ENCODE measurements at places on chromosomes 7 and 10. TPM values are rescaled to one million over a fixed set of nuclear protein-coding genes. Genes with fewer than 3 reads are reported as not detected.

- H3K27me3 ChIP-seq, result no peaks in the 10 kb centered on the region
- H3K4me3 ChIP-seq, result no peak overlapping the region
- H3K4me1 ChIP-seq, result peaks cover 2% of the 10 kb centered on the region
Measured at GRCh38 chr10:12235116-12235694, 39.2 kb downstream of the CDC123 start.

DNA sequence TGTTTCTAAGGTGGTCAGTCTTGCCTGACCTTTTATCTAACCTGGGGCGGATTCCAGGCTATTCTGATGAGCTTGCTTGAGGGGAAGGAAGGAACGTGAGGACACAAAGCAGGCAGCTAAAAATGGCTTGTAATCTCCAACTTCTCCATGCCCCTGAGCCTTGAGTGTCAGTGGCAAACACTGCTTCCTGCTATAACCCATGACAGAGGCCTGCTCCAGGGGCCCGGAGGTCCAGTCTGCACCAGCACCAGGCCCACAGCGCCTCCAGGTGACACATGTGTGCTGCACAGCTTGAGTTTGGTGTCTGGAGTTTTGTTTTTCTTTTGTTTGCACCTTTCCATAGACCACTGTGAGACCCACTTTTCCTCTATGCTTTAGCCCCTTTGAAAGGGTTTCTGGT, 207.9 kb downstream of the PAXIP1 start:
- DNase-seq, result no peak
- H3K27me3 ChIP-seq, result peaks cover 28% of the 10 kb centered on the region
- H3K4me1 ChIP-seq, result no peaks in the 10 kb centered on the region
- H3K4me3 ChIP-seq, result no peak overlapping the region
- no peaks in the 10 kb centered on the region for H3K36me3 ChIP-seq

DNA sequence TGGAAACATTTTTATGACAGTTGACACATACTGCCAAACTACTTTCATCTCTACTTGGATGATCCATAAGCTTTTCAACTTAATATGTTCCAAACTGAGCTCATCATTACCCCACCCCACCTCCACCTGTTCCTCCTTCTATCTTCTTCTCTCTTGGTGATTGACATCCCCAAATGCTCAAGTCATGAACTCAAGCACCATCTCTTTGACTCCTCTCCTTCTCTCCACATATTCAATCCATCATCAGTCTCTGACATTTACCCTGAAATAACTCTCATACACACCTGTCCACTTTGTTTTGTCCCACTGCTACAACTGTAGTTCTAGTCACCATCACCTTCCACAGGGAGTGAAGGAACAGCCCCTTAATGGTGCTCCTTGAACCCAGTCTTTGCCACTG, 43.3 kb downstream of the SGCE start:
- no peak for DNase-seq
- H3K4me1 ChIP-seq, result no peaks in the 10 kb centered on the region
- no peaks in the 10 kb centered on the region for H3K36me3 ChIP-seq

- H3K27me3 ChIP-seq, result peaks cover 11% of the 10 kb centered on the region
- no peak overlapping the region for H3K27ac ChIP-seq
- H3K36me3 ChIP-seq, result no peaks in the 10 kb centered on the region
- no peaks in the 10 kb centered on the region for H3K4me1 ChIP-seq
Measured at GRCh38 chr10:13685885-13686284, 99.1 kb downstream of the PRPF18 start.

GDF10 gene
- total RNA-seq, result 4.1 TPM

GRCh38 chr10:17199351-17199804, 2.1 kb downstream of the TRDMT1 start:
- peaks cover 14% of the 10 kb centered on the region for H3K36me3 ChIP-seq
- DNase-seq, result no peak
- no peak overlapping the region for H3K27ac ChIP-seq
- H3K27me3 ChIP-seq, result no peaks in the 10 kb centered on the region

WAC gene
- total RNA-seq, result 123 TPM

DNA sequence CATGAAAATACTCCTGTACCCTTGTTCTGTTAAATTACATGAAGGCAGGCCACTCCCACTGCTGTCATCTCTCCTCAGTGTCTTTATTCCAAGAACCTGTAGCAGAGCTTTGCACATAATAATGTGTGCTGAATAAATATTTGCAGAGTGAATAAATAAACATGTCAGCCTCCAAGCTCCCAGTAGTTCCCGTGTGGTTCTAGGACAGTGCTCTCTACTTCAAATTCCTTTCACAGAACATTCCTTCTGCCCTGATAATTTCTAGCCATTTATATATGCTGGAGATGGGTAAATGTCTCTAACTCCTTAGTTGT, 20.3 kb upstream of the HYAL4 start:
- H3K27ac ChIP-seq, result peak overlapping the region; percentile 82
- H3K27me3 ChIP-seq, result peaks cover 21% of the 10 kb centered on the region
- H3K4me3 ChIP-seq, result no peak overlapping the region
- H3K4me1 ChIP-seq, result peaks cover 25% of the 10 kb centered on the region
- DNase-seq, result no peak

DNA sequence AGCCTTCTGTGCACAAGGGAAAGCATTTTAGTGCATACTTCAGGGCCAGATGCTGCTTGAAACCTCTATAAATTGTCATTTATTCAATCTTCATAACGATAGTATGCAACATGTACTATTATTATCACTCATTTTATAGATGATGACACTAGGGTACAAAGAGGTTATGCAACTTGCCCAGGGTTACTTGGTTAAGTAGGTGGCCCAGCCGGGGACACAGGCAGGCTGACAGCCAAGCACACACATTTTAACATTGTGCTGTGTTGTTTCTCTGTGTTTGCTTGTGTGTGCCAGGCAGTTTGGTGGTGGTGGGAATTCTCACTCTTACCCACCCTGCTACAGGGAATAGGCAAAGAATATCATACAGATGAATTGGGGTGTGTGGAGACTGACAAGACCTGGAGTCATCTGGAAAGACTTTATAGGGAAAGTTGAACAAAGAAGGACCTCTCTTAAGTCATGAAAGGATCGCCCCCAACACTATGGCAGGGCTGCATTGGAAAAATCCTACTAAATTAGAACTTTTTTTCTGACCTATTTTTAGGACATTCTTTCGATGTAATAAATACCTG, 98.9 kb downstream of the MKX start:
- H3K27ac ChIP-seq, result no peak overlapping the region
- H3K36me3 ChIP-seq, result no peaks in the 10 kb centered on the region
- no peak for DNase-seq
- no peaks in the 10 kb centered on the region for H3K4me1 ChIP-seq

GRCh38 chr10:13231190-13231589, 3.0 kb downstream of the UCMA start:
- DNase-seq, result no peak
- H3K4me1 ChIP-seq, result no peaks in the 10 kb centered on the region
- no peaks in the 10 kb centered on the region for H3K36me3 ChIP-seq
- no peaks in the 10 kb centered on the region for H3K27me3 ChIP-seq
- no peak overlapping the region for H3K4me3 ChIP-seq

- no peak overlapping the region for H3K27ac ChIP-seq
- no peaks in the 10 kb centered on the region for H3K4me1 ChIP-seq
- no peak for DNase-seq
- H3K4me3 ChIP-seq, result no peak overlapping the region
- peaks cover 6% of the 10 kb centered on the region for H3K27me3 ChIP-seq
Measured at GRCh38 chr10:48694371-48695030, 9.8 kb downstream of the WDFY4 start.

SOSTDC1 gene
- not detected for total RNA-seq

TPST1 gene
- total RNA-seq, result 3.0 TPM

RNF133 gene
- not detected for total RNA-seq

- H3K27ac ChIP-seq, result no peak overlapping the region
- no peak for DNase-seq
- H3K36me3 ChIP-seq, result no peaks in the 10 kb centered on the region
- H3K27me3 ChIP-seq, result no peaks in the 10 kb centered on the region
- no peaks in the 10 kb centered on the region for H3K4me1 ChIP-seq
Measured at GRCh38 chr7:72080341-72080766, 331.8 kb downstream of the CALN1 start.

DNA sequence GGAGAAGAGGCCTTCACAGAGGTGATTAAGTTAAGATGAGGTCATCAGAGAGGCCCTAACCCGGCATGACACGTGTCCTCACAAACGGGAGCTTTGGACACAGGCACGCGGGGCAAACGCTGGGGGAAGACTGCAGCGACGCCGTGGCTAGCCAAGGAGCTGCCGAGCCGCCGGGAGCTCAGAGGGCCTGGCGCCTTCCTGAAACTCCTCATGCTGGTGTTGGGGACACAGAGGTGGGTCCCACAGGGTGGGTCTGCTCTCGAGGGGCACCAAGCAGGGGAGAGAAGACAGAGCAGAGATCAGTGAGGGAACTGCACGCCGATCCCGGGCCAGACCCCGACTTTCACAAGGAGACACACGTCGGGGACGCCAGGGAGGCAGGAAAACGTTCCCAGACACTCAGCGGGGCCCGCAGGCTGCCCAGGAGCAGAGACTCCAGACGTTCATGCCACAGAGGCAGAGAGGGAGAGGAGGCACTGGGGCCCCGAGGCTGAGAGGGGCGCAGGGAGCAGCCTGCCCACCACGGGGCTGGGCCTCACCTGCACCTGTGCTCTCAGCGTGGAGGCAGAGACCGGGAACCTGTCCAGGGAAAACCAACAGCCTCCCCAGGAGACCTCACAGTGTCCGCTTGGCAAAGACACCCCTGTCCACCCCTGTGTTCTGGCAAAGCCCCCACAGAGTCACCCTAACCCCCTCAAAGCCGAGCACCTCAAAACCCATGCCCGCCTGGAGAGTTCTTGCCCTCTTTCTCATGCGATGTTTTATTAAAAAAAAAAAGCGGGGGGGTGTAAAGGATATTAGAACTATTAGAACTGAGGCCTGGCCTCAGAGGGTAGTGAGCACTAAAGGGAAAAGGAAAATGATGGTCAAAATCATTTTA, 103.8 kb downstream of the PDGFA start:
- no peaks in the 10 kb centered on the region for H3K4me1 ChIP-seq
- no peak overlapping the region for H3K27ac ChIP-seq
- H3K27me3 ChIP-seq, result no peaks in the 10 kb centered on the region
- H3K4me3 ChIP-seq, result no peak overlapping the region

SRGN gene
- 264 TPM for total RNA-seq

GRCh38 chr10:6321880-6322279, 119.1 kb downstream of the PFKFB3 start:
- H3K36me3 ChIP-seq, result peaks cover 6% of the 10 kb centered on the region
- H3K27ac ChIP-seq, result no peak overlapping the region
- H3K4me1 ChIP-seq, result no peaks in the 10 kb centered on the region
- H3K27me3 ChIP-seq, result no peaks in the 10 kb centered on the region
- no peak for DNase-seq
- no peak overlapping the region for H3K4me3 ChIP-seq

DNA sequence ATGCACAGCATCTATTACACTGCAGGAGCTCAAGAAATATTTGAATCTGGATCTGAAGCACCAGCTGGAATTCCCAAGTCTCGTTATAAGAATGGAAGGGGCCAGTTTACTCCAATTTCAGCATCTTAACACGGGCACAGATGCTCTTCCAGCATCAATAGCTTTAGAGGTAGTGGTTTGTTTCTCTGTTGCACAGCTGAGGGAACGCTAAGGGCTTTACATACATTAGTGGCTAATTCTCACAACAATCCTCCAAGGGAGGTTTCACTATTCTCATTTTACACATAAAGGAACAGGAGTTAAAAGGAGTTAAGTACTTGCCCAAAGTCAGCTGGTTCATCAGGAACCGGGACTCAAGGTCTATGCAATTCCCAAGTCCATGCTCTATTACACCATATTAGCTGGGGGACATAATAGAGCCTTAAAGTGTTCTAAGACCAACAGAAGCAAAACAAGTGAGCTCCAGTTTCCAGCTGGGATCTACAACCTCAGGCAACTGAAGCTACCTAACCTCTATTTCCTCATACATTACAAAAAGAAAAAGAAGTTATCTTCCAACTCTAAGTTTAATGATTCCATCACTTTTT, 9.9 kb downstream of the XPNPEP1 start:
- no peaks in the 10 kb centered on the region for H3K27me3 ChIP-seq
- H3K27ac ChIP-seq, result no peak overlapping the region
- no peak for DNase-seq
- no peak overlapping the region for H3K4me3 ChIP-seq
- H3K4me1 ChIP-seq, result peaks cover 68% of the 10 kb centered on the region

NPY4R gene
- not detected for total RNA-seq

DNA sequence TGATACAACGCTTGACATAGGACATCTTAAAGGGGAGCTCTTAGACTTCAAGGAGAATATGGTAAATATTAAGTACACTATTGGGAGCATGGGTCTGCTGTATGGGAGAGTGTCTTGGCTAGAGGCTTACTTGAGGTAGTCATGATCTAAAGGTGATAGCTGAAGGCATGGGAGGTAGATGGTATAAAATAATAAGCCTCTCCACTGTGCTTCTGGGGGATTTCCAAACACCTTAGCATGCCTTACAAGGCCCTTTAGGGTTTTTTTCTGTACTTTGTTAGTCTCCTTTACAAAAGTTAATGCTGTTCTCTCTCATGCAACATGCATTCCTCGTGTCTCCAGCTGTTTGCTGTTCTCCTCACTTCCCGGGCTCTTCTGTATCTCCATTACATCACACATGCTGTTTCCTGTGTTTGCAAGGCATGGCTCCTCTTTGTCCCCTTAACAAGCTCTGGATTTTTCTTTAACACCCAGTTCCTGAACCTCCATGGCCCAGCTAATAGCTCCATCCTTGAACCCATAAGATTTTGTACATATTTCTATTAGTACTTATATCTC, 449.7 kb downstream of the AUTS2 start:
- H3K27ac ChIP-seq, result no peak overlapping the region
- H3K36me3 ChIP-seq, result no peaks in the 10 kb centered on the region
- no peak for DNase-seq
- H3K27me3 ChIP-seq, result no peaks in the 10 kb centered on the region

- no peak overlapping the region for H3K4me3 ChIP-seq
- H3K4me1 ChIP-seq, result no peaks in the 10 kb centered on the region
- no peaks in the 10 kb centered on the region for H3K36me3 ChIP-seq
- peaks cover 26% of the 10 kb centered on the region for H3K27me3 ChIP-seq
- no peak for DNase-seq
- no peak overlapping the region for H3K27ac ChIP-seq
Measured at GRCh38 chr10:29158066-29158465, 130.8 kb upstream of the LYZL1 start.

GBX1 gene
- total RNA-seq, result not detected

DNA sequence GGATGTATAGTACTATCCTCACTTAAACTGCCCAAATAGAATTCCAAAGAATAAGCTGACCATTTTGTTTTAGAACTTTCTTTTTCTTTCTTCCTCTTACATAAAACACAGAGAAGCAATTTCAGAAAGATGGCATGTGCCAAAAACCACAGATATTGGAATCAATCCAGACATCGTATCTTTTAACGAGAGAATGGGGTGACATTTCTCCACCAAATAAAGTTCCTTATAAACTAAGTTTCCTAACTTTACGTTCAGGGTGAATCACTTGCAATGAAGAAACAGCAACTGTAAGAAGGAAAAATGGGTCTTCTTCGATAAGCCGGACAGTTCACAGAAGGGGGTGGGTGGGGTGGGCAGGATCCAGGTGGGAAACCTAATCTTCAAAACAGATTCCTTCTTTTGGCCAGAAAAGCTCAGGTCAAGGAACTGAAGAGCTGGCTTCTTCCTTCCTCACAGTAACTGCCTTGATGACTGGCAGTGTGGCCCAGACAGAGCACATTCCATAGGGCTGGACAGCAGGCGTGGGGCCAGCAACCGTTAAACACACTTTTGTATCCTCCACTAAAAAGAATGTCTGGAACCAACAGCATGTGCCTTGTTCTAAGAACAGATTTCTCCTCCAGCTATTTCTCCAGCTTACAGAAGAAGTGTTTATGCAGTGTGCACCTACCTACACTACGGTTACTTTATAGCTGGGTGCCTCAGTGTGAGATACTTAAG, 31.5 kb downstream of the CREB3L2 start:
- peaks cover 15% of the 10 kb centered on the region for H3K4me1 ChIP-seq
- DNase-seq, result no peak
- no peak overlapping the region for H3K4me3 ChIP-seq

- no peaks in the 10 kb centered on the region for H3K36me3 ChIP-seq
- H3K27ac ChIP-seq, result no peak overlapping the region
- no peak for DNase-seq
- H3K4me1 ChIP-seq, result no peaks in the 10 kb centered on the region
Measured at GRCh38 chr7:49714182-49714581, 59.3 kb upstream of the VWC2 start.

Measured in activated naive CD8-positive, alpha-beta T cell treated with anti-CD3 and anti-CD28 coated beads for 36 hours (primary cell).